Neuronal stem cell (in vitro differentiated cells): ENCODE measurements at places on chromosomes 3 and 15.

- no peaks in the 10 kb centered on the region for H3K4me1 ChIP-seq
- H3K4me3 ChIP-seq: no peak overlapping the region
- no peaks in the 10 kb centered on the region for H3K27me3 ChIP-seq
Observed at GRCh38 chr3:114274929-114275328, 18.9 kb upstream of the TIGIT start.

GRCh38 chr15:62135532-62136134 lies 29.5 kb downstream of the C2CD4B start:
- DNase-seq: no peak
- H3K27ac ChIP-seq: no peak overlapping the region
- H3K36me3 ChIP-seq: no peaks in the 10 kb centered on the region
- H3K27me3 ChIP-seq: no peaks in the 10 kb centered on the region
- no peaks in the 10 kb centered on the region for H3K4me1 ChIP-seq

- peak overlapping the region; percentile 74 for H3K4me3 ChIP-seq
- H3K27me3 ChIP-seq: no peaks in the 10 kb centered on the region
- H3K36me3 ChIP-seq: no peaks in the 10 kb centered on the region
- peak; percentile 78 for DNase-seq
Observed at GRCh38 chr15:57306161-57306943, 70.0 kb upstream of the CGNL1 start.

- H3K4me3 ChIP-seq: no peak overlapping the region
- DNase-seq: peak; percentile 70
- no peaks in the 10 kb centered on the region for H3K36me3 ChIP-seq
- peaks cover 2% of the 10 kb centered on the region for H3K4me1 ChIP-seq
- no peaks in the 10 kb centered on the region for H3K27me3 ChIP-seq
Observed at GRCh38 chr3:39291903-39292329, 12.1 kb upstream of the CX3CR1 start.

- H3K4me3 ChIP-seq: no peak overlapping the region
- no peak overlapping the region for H3K27ac ChIP-seq
- H3K27me3 ChIP-seq: no peaks in the 10 kb centered on the region
- no peaks in the 10 kb centered on the region for H3K4me1 ChIP-seq
- no peaks in the 10 kb centered on the region for H3K36me3 ChIP-seq
Observed at GRCh38 chr15:100104245-100104644, 237.5 kb downstream of the ADAMTS17 start.

DNA sequence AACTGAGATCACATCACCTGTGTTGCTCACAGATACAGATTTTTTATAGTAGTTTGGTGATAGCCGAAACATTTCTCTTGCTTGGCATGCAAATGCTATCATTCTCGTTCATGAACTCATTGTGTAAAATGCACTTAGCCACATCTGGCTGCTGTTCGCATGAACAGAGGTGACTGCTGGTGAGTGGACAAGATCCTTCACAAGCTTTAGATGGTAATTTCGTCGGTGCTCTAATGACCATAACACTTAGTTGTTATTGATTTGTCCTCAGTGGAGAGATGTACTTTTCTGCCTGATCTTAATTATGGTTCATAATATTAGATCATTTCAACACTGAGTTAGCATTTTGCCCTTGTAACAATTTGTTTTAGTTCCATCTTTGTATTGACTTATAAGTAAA lies 13.8 kb downstream of the LRRN1 start:
- H3K27me3 ChIP-seq: no peaks in the 10 kb centered on the region
- no peaks in the 10 kb centered on the region for H3K4me1 ChIP-seq
- peaks cover 100% of the 10 kb centered on the region for H3K36me3 ChIP-seq

- H3K27me3 ChIP-seq: no peaks in the 10 kb centered on the region
- no peaks in the 10 kb centered on the region for H3K36me3 ChIP-seq
- no peak overlapping the region for H3K4me3 ChIP-seq
- H3K4me1 ChIP-seq: no peaks in the 10 kb centered on the region
Observed at GRCh38 chr3:128016502-128016901, 35.7 kb upstream of the SEC61A1 start.

GRCh38 chr15:23079766-23080165 lies 40.4 kb upstream of the TUBGCP5 start:
- no peaks in the 10 kb centered on the region for H3K36me3 ChIP-seq
- no peaks in the 10 kb centered on the region for H3K4me1 ChIP-seq
- no peak overlapping the region for H3K4me3 ChIP-seq
- H3K27ac ChIP-seq: no peak overlapping the region
